A549 treated with dexamethasone at 1 μM for 4 hours (cell line): ENCODE measurements at places on chromosomes 2 and 18. TPM values are rescaled to one million over a fixed set of nuclear protein-coding genes. Genes with fewer than 3 reads are reported as not detected.

ATOH8 gene
- total RNA-seq: 14.5 to 19.7 TPM (median 17.9 TPM) in 5 replicates

PDCD1 gene
- total RNA-seq: 0.03 TPM in 1 of 5 replicates, not detected in the others

EIPR1 gene
- 36.0 to 39.6 TPM (median 38.4 TPM) in 5 replicates for total RNA-seq

MBOAT2 gene
- 52.7 to 84.7 TPM (median 82.1 TPM) in 5 replicates for total RNA-seq

FOXI3 gene
- total RNA-seq: 0.03 to 0.05 TPM (median 0.04 TPM) in 3 of 5 replicates, not detected in the others

HOXD12 gene
- total RNA-seq: not detected in 5 replicates

CAPN14 gene
- 0.04 to 0.06 TPM (median 0.05 TPM) in 4 of 5 replicates, not detected in the other for total RNA-seq

UGT1A7 gene
- 3.4 to 5.3 TPM (median 3.5 TPM) in 5 replicates for total RNA-seq

HOXD3 gene
- total RNA-seq: 0.14 to 0.21 TPM (median 0.18 TPM) in 3 of 5 replicates, not detected in the others

COL3A1 gene
- 0.12 to 0.27 TPM (median 0.21 TPM) in 5 replicates for total RNA-seq

TRIM43 gene
- 0.07 to 0.17 TPM (median 0.12 TPM) in 4 of 5 replicates, not detected in the other for total RNA-seq

SPP2 gene
- total RNA-seq: not detected in 5 replicates

TNFAIP6 gene
- 0.54 to 1.2 TPM (median 0.60 TPM) in 5 replicates for total RNA-seq

CDKL4 gene
- total RNA-seq: not detected in 5 replicates

VWC2L gene
- total RNA-seq: not detected in 5 replicates

TUBA4B gene
- 0.12 to 0.20 TPM (median 0.16 TPM) in 3 of 5 replicates, not detected in the others for total RNA-seq
